ENCODE measurements at places on chromosomes 6 and 20. TPM values are rescaled to one million over a fixed set of nuclear protein-coding genes. Genes with fewer than 3 reads are reported as not detected.

- DNase-seq: no peak
Observed at GRCh38 chr6:147131532-147132128, 72.6 kb upstream of the STXBP5 start.

- no peak for DNase-seq
Observed at GRCh38 chr20:24791953-24792352, 157.1 kb upstream of the CST7 start.

DNA sequence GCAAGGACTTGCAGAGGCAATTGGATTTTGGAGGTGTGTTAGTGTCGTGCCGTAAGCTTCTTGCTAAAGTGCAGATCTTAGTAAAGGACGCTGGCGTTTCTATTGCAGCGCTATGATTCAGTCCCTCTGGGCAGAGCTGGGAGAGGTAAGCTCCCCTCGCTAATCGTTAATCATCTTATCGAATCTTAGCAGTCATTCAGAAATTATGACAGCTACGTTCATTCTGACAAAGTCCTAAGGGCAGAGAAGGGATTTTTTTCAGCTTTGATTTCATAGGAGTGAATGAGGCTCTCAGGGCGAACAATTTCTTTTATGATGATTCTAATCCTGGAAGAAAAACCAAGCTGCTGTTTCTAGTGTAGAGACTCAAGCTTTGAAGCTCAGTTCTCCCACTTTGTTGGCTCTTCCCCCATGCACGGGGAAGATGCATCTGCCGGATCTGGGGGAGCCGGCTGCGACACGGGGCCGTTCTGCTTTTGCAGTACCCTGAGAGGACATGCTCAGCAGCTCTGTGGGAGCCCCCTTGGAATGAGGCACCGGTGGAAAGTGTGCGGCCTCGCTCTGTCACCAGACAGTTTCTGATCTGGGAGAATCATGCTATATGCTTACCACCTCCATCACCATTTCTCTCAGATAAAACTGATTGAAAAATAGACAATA, 79.1 kb upstream of the SLC22A23 start:
- DNase-seq: no peak

DNA sequence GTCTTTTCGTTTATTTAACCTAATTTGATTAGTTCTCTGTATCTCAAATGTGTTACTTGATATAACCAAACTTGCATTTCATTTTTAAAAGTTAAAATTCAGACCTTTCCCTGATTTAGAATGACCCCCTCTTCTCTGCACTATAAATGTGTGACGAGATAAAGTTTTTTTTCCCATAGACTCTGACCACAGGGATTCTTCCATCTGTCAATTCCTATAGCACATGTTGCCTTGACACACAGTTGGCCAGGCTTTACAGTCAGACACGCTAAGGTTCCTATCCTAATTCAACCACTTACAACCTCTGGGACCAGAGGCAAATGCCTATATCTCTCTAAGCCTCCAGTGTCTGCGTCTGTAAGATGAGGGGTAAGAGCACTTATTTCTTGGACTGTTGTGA, 40.6 kb downstream of the KCNS1 start:
- no peak for DNase-seq

DNA sequence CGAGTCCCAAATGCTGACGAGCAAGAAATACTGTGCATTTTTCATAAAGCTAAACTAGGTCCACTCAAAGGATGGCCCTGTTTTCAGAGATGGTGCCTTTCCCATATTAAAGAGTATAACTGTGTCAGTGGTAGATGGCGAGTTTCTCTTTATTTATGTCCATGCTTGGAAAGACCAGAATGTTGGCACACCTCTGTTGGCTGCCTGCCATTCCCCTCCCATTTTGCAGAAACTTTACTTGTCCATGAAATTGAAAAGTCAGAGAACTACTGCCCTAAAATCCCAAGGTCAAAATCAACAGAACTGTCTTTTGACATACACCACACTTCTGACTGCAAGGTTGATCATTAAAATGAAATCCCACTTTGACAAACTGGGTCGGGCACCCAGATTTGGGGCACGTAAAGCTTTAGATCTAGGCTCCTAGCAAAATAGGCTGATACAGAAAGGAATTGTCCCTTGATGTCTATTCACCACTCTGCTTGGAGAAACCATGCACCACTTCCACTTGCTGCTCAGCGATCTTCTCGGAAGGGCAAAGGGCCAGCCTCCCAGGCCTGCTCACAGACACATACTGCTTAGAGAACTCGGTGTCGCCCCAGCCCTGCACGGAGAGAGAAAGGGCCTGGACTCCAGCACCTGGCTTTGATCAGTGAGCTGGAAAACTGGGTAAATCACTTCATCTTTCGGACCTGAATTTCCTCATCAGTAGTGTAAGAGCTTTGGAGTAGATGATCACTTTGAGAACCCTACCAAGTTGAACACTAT, 130.0 kb downstream of the AGPAT4 start:
- no peak for DNase-seq

DNA sequence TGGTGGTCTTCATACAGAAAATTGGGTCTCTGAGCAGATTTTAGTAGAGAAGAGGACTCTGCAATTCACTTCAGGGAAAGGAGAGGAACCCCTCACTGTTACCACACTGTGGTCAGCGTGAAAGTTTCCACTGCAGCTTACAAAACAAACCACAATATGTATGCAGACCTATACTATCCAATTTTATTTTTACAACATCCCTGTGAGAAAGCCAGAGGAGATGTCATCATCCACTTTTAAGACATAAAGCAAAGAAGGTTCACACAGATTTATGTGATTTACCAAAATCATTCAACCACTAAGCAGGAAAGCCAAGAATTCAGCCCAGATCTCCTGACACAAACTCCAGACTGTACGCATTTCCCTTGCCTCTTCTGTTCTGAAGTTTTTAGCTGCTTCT, 442.4 kb downstream of the FRK start:
- no peak for DNase-seq

DNA sequence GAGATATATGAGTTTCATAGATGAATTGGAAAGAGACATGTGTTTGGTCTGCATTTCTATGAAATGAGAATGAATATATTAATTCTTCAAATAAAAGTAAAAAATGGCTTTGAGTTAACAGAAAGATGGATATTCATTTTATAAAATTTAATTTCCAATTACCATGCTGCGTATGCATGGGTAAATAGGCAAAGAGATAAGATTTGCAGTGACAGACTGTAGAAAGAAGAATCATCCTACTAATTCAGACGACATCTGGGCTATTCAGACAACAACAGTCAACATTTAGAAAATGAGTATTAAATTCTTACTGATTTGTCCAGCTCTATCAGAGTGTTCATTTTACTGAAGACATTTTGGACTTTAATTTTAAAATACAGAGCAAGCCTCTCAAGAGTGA, 602.2 kb upstream of the NRSN1 start:
- no peak for DNase-seq

DNA sequence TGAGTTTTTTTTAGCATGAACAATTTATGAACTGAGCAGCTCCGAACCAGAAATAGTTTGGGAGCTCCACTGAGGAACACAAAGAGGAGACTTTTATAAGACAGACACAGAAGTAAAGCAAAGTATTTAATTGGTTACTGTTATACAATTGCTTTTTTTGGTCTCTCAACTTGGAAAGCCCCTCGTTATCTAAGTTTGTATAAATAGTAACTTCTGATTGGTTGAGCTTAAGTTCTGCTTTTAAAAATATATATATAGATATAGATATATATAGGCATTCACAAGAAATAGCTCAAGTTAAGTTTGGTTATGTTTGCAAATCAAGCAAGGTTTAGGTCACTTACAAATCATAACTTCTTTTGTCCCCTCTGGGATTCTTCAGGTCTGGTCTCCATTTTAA, 20.2 kb upstream of the NCR2 start:
- DNase-seq: no peak

GRCh38 chr20:19012676-19013075, 199.1 kb downstream of the SCP2D1 start:
- no peak for DNase-seq

The RSPH3 gene
- 15.2 TPM for polyA plus RNA-seq

Data from right renal cortex interstitium (tissue), 3 donors.